ENCODE measurements at places on chromosomes 1 and 21. TPM values are rescaled to one million over a fixed set of nuclear protein-coding genes. Genes with fewer than 3 reads are reported as not detected.

Gene MYBPH
- total RNA-seq, result not detected

Gene LCE1E
- total RNA-seq, result not detected

Gene S100A16
- total RNA-seq, result 751 TPM

Gene ZNF683
- not detected for total RNA-seq

Gene FRRS1
- total RNA-seq, result 1.8 TPM

Gene KCNK1
- total RNA-seq, result not detected

Gene DNAJC28
- 0.64 TPM for total RNA-seq

Gene HTR1D
- total RNA-seq, result 1.4 TPM

Gene TM2D1
- total RNA-seq, result 38.0 TPM

Gene PLD5
- not detected for total RNA-seq

Gene OR10K2
- total RNA-seq, result not detected

Gene KRTAP7-1
- total RNA-seq, result not detected

Gene CELA3A
- total RNA-seq, result not detected

Gene OR2AK2
- total RNA-seq, result not detected

Gene ZNF648
- not detected for total RNA-seq

Gene MAEL
- total RNA-seq, result not detected

Gene RAD54L
- total RNA-seq, result 10.8 TPM

Gene PLA2G2D
- total RNA-seq, result not detected

All from mammary microvascular endothelial cell (primary cell).